Urinary bladder (tissue), 4 donors: ENCODE measurements at places on chromosomes 5 and 9. TPM values are rescaled to one million over a fixed set of nuclear protein-coding genes. Genes with fewer than 3 reads are reported as not detected.

GRCh38 chr9:36833954-36834353 is 200.1 kb downstream of the PAX5 start:
- DNase-seq = no peak

DNA sequence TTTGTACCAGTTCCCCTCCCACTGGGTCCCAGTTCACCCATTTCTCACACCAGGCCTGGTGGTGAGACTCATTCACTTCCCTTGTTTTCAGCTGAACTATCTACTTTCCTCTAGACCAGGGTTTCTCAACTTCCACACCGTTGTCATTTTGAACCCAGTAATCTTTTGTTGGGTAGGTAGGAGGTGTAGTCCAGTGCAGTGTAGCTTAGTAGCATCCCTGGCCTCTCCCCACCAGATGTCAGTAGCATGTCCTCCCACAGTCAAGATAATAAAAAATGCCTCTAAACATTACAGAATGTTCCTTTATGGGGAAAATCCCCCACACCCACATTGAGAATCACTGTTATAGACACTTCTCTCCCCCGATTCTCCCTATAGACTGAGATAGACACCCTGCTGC is 299.1 kb downstream of the EPB41L4A start:
- no peak for DNase-seq

The ITGA2 gene
- total RNA-seq = 21.1 TPM

DNA sequence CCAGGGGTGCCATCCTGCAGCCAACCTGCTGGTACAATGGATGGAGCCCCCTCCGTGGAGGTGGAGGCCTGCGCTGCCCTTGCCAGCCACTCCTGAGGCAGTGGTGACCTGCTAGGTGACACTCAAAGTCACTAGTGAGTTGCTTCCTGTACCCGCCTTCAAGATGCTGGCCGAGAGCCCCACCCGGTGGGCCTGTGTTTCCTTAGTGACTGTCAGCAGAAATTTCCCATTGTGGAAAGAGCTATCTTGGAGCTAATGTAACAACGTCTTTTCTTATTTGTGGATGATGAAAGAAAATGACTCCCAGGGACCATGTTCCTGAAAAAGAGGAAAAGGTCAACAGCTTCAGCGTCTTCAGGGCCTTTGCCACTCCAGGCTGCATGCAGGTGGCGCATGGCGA is 117.0 kb upstream of the BOD1 start:
- no peak for DNase-seq

DNA sequence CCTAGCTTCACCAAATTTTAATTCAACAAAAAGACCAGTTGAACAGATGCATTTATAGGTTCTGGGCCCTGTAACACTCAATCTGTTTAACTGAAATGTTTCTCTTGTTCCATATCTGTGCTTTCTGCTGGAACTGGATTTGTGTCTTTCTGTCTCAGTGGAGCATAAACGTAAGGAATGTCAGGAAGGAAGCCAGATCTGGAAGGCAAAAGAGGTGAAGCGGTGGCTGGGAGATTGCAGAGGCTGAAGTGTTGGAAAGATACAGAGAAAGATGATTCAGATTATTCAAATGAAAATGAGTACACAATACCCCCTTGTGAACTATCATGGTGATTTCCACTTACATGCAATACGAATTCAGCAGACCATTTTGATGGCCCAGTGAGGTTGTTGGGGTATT is 406.8 kb downstream of the BRINP1 start:
- DNase-seq = no peak

- DNase-seq = no peak
These were observed 677.7 kb upstream of the KLF4 start for GRCh38 chr9:108167136-108167900.

- DNase-seq = no peak
These were observed 111.8 kb downstream of the UNC13B start for GRCh38 chr9:35273591-35273990.

DNA sequence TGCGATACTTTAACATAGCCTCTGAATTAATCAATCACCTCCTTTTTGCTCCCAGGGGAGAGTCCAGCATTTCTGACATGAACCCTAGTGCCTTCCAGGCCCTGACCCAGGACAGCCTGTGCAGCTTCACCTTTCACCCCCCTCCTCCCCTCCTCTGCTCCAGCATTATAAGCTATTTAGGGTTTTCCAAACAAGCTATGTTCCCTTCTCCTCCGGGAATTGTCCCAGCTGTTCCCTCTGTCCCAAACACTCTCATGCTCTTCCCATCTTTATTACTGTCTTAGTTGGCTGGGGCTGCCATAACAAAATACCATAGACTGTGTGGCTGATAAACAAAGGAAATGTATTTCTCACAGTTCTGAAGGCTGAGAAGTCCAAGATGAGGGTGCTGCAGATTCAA is 161.5 kb downstream of the EBF1 start:
- no peak for DNase-seq

The RXRA gene
- 19.7 TPM for total RNA-seq

DNA sequence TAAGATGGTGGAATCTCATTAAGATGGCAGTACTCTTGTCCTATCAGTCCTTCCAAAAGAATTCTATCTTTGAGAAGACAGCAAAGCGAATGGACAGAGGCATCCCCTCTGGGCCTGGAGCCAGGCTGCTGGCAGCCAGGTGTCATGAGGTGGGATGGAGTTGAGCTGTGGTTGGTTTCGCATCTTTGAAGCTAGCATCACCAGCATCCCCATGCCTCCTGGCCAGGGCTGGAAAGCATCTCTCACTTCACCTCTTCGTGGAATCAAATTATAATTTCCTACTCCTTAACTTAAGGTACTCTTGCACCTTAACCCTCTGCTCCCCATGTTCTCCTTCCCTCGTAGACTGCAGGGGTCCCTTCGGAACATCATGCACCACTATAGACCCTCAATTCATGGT is 248.3 kb downstream of the GADD45G start:
- DNase-seq = no peak

DNA sequence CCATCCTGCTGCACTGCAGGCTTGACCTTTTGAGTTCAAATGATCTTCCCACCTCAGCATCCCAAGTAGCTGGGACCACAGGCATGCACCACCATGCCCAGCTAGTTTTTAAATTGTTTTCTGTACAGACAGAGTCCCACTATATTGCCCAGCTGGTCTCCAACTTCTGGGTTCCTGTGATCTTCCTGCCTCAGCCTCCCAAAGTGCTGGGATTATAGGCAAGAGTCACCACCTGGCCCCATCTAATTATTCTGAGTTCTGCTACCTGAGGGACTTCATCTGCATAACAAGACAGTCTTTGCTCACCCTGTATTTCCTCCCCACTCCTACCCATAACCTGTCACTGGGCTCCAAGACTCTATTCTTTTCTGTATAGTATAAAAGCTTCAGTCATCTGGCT is 54.6 kb upstream of the CEMIP2 start:
- no peak for DNase-seq

DNA sequence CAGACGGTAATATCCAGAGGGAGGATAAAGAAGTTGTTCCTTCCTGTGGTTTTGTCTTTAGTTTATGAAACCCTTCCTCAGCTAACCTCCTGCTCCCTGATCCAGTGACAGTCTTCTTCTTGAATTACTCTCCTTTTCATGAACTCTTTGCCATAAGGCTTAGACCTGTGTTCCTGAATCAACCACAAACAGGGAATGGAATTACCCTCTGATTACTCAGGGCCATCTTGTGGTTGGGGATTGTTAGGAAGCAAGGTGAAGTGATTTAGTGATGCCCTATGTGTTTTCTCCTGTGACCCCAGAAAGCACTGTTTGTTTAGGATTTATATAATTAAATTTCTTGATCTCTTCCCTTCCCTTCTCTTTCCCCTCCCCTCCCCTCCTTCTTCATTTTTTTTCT is 409.1 kb downstream of the TAF11L14 start:
- no peak for DNase-seq

The GM2A gene
- total RNA-seq = 33.7 TPM

DNA sequence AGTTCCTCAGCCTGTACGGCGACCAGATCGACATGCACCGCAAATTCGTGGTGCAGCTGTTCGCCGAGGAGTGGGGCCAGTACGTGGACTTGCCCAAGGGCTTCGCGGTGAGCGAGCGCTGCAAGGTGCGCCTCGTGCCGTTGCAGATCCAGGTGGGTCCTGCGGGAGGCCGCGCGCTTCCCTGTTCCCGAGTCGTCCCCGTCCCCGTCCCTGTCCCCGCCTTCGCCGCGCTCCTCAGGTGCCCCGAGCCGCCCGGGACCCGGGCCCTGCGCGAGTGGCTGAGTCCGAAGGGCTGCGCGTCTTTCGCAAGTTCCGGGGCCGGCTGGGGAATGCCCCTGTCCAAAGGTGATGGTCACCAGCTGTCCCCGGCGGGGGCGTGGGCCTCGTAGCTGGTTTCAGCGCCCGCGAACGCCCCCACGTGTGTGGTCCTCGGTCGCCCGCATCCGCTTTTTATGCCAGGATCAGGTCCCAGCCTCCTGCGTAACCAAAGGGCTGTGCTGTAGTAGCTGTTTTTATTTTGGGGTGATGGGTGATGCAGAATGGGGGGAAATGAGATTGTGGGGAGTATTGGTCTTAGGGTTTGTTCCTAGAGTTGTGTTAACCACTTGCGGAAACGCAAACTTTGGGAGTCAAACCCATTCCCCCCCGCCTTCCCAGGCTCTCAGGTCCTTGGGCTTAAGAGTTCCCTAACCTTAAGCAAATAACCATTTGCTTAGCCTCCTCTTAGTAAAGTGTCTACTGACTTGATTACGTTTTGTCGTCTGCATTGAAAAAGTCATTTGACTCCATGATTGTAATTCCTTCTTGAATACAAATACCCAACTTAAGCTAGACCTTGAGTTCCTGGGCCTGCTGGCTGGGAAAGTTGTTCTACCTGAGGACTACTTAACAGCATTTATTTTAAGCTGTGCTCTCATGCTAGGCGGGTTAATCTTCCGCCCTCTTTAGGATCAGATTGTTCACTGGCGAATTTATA is 663 bp downstream of the ISOC1 start:
- DNase-seq = no peak

The AGXT2 gene
- total RNA-seq = not detected

The MEIKIN gene
- total RNA-seq = not detected

- peak; percentile 36 for DNase-seq
These were observed 577.4 kb downstream of the ISL1 start for GRCh38 chr5:51960617-51961121.

GRCh38 chr9:88590558-88591146 is 55.7 kb downstream of the NXNL2 start:
- no peak for DNase-seq

DNA sequence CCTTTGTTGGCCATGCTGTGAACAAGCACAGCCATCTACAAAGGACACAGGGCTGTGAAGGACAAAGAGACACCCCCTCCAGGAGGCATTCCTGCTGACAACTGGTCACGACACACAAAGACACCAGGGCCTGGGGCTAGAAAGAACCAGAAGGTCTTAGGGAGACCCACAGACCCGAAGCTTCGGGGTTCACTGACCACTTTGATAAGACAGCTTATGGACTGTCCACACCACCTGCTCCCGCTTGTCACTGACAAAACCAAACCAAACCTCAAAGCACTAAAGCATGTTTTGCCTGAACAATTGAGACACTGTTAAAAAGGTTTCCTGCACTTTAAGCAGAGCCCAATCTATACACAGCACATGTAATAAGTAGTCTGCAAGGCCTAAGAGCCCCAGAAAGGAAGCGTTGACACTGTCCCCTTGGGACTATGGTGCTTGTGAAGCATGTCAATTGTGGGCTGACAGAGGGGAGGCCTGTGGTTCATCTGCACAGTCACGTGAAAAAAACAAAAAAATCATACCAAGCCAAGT is 185.0 kb downstream of the GAPVD1 start:
- no peak for DNase-seq

- DNase-seq = no peak
These were observed 225.7 kb upstream of the DMRT1 start for GRCh38 chr9:615756-616155.

DNA sequence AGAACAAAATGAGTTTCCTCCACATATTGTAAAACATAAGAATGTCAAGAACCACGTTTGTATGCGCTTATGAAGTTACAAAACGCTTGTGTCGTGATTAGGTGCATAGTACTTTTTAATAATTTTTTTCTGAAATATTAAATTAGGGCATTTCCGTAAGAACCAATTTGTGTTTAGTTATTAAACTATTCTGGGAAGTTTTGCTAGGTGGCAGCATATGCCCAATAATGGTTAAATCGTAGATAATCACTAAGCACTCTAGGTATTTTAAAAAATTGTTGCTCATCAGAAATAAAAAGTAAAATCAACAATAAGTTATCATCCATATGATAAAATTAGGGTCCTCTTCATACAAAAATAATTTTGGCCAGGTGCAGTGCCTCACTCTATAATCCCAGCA is 5.4 kb downstream of the SRFBP1 start:
- DNase-seq = no peak

The C5orf58 gene
- total RNA-seq = not detected

GRCh38 chr5:96729156-96729555 is 67.0 kb downstream of the CAST start:
- DNase-seq = no peak

- DNase-seq = no peak
These were observed 1.4 kb downstream of the SLC26A2 start for GRCh38 chr5:149961957-149962409.

GRCh38 chr9:130766021-130766926 is 68.8 kb upstream of the ABL1 start:
- no peak for DNase-seq

- DNase-seq = no peak
These were observed 145.4 kb downstream of the SPATA31D1 start for GRCh38 chr9:82134010-82134409.

- DNase-seq = no peak
These were observed 787.4 kb upstream of the RGMB start for GRCh38 chr5:97986069-97986468.

- no peak for DNase-seq
These were observed 138.8 kb upstream of the NR4A3 start for GRCh38 chr9:99682870-99683269.

- no peak for DNase-seq
These were observed 470.6 kb downstream of the TUSC1 start for GRCh38 chr9:25207402-25208195.

DNA sequence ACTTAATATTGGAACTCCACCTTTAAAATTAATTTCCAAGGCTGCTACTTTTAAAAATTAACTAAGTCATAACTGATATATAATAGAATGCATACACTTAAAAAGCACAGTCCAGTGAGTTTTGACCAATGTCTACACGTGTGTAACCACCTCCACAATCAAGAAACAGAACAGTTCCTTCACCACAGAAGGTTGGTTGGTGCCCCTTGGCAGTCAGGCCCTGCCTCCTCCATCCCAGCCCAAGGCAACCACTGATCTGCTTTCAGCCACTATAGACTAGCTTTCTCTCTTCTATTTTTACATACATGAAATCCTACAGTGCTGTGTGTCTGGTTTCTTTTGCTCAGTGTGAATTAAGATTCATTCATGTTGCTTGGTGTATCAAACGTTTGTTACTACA is 215.2 kb downstream of the CRB2 start:
- DNase-seq = no peak

DNA sequence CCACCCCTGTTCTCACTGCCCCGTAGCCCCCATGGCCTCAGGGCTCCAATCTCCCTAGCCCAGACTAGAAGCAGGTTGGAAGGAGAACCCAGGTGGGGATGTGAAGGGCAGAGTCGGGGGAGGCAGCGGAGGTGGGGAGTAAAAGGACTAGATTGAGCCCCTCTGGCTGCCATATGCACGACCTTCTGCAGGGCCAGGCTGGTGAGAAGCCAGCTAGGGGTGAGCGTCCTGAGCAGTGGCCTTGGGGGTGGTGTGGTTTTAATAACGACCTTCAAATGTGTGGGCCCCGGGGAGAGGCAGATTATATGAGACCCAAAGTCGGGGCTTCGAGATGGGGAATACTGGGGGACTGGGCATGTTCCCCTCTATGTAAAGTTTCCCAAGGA is 139.5 kb downstream of the C9orf50 start:
- DNase-seq = no peak

The HACD4 gene
- 14.5 TPM for total RNA-seq
